ENCODE measurements at places on chromosomes 3 and 15. TPM values are rescaled to one million over a fixed set of nuclear protein-coding genes. Genes with fewer than 3 reads are reported as not detected.

SLC9C1 gene
- total RNA-seq = 0.13 TPM

RASSF1 gene
- 30.3 TPM for total RNA-seq

SPTSSB gene
- total RNA-seq = 0.44 TPM

NANOGP8 gene
- not detected for total RNA-seq

LRIG1 gene
- total RNA-seq = 84.4 TPM

KCNMB3 gene
- total RNA-seq = 1.8 TPM

GHSR gene
- not detected for total RNA-seq

Data from aortic smooth muscle cell (primary cell).